ENCODE measurements at places on chromosomes 7 and 10.

DNA sequence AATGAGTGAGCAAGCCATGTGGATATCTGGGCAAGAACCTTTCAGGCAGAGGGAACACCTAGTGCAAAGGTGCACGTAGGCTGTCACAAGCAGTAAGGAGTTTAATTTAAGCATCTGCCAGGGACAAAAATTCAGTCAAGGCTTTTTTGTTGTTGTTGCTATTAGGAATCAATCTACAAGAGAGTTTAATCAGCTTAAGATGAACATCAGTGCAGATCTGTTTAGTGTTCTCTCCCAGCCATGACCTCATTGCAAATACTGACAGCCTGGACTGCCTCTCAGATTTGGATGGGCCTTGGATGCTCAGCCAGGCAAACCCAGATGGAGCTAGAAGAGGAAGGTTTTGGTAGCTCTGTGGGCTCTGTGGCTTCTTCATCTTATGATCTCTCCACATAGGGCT is 3.3 kb upstream of the GLCCI1 start:
- DNase-seq: no peak

- DNase-seq: no peak
These were observed 10.1 kb downstream of the SLC25A16 start for GRCh38 chr10:68517188-68517587.

DNA sequence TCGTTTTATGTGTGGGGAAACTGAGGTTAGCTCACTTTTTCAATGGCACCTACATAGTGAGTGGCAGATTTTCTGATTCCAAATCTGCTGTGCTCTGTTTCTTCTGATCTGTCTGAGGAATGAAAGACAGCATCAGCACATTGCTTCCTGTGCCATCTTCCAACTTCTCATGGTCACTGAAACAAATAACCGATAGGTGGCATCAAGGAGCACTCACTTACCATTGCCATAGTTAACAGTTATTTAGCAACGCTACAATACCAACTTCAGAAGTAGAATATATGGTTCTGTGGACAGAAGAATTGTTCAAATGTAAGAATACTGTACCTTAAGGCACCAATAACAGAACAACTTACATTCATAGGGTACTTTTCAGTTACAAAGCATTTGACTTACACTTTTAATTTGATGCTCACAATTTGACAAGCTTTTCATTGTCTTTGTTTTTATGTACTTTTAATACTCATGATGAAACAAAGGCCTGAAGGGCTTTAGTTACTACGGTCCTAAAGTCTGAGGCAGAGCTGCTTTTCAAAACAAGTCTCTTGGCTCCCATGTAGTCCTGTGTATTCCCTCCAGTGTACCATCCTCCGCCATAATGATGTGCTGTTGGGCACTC is 228.9 kb upstream of the TCF7L2 start:
- DNase-seq: no peak

DNA sequence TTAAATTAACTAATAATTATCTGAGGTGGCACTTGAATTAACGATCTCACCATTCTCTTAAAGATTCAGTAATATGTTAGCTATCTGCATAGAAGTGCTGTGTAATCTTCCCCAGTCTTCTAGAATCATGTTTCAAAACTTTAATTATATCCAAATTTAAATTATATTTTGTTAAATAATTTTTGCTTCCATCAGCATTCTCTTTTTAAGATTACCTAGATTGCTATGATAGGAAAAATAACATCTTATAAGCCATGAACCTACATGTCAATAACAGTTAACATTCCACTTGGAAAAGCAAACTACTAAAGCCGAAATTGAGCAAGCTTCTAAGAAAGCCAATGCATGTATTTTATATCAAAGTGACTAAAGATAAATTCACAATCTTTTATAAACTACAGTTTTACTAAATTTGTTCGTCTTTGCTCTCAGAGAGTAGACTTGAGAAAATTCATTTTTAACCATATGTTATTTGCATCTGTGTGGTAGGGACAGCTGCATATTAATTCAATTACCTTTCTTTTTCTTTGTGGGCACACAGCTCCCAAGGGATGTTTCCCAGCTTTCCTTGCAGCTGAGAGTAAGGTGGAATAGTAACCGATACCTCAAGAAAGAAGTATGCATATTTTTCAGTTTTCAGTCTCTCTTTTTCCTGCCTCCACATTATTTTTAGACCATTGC is 105.4 kb upstream of the ABCB5 start:
- no peak for DNase-seq

DNA sequence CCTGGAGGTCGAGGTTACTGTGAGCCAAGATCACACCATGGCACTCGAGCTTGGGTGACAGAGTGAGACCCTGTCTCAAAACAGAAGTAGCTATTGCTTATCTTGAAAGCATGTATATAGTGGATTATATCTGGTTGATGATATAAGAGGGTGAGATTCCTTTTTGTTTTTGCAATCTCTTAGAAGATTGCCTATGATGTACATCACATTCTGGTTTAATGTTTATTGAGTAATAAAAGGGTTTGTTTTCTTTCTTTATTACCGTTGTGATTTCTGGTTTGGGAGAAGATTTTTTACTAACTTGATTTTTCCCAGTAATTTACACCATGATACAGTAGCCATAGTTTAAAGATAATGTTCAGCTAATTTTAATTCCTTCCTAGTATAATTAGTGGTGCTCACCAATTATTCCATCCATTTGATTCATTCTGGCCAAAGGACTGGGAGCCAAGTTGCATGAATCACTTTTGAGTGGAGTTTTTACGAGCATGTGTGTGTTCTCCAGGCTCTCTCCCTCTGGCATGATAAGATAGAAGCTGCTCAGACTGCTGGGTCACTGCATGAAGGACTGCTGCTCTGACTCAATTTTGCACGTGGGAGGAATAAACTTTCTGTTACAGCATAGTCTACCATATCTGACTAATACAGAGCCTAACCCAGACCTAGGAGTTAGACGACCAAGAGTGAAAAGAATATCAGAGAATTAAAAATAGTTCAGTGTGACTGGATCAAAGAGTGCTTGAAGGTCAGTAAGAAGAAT is 13.5 kb upstream of the TSPAN13 start:
- DNase-seq: no peak

- DNase-seq: no peak
These were observed 140.5 kb upstream of the AKR1E2 start for GRCh38 chr10:4685491-4685890.

DNA sequence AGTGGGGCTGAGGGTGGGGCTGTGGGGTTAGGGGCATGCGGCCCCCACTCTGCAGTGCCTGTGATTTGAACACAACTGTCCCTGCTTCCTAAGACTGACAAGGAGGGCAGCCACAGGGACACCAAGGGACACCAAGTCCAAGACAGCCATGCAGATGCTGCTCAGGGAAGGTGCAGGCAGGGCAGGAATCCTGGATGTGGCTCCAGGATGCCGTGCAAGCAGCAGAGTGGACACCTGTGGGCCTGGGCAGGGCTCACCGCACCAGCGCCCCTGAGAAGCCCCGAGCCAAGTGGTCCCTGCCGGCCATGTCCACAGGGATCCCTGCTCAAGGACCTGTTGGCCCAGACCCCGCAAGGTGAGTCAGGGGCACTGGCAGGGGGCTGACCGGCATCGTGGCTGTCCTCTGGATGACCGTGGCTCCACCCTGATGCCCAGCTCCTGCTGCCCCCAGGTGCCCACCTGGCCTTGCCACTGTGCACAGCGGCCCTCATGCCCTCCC is 58.5 kb downstream of the STK32C start:
- DNase-seq: no peak
